ENCODE measurements at places on chromosomes 1 and 21.

GRCh38 chr1:156642265-156643048, 540 bp downstream of the BCAN start:
- DNase-seq = no peak

GRCh38 chr1:216910081-216910840, 187.0 kb upstream of the ESRRG start:
- DNase-seq = no peak

- no peak for DNase-seq
These were observed 64.8 kb upstream of the ADARB1 start for GRCh38 chr21:45009616-45010015.

GRCh38 chr1:213244664-213245091, 193.6 kb downstream of the RPS6KC1 start:
- no peak for DNase-seq

GRCh38 chr1:94603663-94604062, 62.1 kb upstream of the F3 start:
- no peak for DNase-seq

DNA sequence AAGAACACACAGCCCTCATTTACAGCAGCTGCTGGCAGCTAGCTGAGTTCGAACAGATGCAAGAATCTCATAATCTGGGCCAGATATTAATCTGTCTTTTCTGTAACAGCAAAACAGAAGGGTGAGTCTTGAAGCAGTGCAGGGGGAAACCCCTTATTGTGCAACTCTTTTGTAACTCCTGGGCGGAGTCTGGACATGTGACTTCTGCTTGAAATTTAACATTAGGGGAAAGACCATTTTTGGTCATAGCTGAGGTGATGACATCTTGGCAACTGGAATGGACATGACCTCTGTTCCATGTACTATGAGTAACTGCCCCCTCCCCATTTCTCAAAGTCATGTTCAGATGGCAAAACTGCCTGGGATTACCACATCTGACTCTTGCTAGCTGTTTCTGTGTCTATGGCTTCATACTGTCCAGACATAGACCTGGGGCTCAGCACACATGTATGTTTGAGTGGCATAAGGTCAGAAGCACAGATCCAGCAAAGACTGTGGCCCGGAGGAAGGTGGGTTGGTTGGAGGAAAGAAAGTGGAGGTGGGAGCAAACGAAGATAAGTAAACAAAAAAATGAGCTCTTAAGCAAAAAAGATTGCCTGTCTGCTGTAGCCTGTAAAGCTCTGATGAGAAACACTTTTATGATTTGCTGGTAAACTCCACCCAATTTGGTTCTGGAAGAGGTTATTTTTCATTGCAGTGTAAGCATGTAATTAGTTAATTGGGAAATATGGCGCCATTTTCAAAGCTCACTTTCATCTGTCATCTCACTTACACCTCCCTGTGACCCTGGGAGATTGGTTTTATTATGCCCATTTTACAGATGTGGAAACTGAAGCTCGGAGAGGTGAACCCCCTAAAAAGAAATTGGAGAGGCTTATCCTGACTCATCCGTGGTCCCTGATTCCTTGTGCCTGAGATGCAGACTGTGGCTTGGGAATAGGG, 26.1 kb downstream of the ETS2 start:
- DNase-seq = no peak

DNA sequence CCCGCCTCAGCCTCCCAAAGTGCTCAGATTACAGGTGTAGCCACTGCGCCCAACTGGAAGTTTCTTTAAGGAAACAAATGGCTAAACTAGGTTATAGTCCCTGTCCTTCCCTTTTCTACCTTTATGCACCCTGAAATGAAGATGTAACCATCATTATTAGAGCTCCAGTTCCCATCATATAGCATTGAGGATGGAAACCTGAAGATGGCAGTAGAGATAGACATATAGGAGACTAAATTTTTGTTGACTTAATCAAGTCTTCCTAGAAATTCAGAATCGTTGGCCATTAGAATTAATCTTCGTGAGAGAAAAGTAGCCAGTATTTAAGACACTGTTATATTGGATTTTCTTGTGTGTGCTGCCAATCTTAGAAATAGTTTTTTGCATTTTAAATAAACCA, 1016.3 kb upstream of the NCAM2 start:
- DNase-seq = no peak

DNA sequence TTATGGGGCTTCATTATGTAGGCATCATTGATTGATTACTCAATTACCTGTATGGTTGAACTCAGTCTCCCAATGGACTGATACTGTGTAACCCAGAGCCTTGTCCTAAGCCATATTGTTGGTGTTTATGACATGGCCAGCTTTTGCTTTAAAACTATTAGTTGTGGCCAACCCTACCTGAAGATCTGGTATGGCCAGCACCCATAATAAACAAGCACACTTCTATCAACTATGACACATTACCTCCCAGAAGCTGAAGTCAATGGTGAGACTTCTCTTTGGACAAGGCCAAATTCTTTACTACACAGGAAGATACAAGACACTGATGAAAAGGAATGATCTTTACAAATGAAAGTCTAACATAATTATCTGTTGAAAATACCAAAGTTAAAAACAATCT, 28.8 kb downstream of the MAN1A2 start:
- DNase-seq = no peak

DNA sequence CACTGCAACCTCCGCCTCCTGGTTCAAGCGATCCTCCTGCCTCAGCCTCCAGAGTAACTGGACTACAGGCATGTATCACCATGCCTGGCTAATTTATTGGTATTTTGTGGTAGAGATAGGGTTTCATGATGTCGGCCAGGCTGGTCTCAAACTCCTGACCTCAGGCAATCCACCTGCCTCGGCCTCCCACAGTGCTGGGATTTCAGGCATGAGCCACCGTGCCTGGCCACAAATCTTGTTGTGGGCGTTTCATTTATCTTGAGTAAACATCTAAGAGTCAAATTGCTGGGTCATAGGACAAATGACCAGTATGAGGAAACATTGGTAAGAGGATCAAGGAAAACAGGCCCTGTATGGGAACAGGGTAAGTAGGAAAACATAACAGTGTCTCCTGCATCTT, 17.9 kb downstream of the TMEM200B start:
- DNase-seq = no peak

- DNase-seq = no peak
These were observed 36.7 kb downstream of the DISC1 start for GRCh38 chr1:231663211-231663792.

DNA sequence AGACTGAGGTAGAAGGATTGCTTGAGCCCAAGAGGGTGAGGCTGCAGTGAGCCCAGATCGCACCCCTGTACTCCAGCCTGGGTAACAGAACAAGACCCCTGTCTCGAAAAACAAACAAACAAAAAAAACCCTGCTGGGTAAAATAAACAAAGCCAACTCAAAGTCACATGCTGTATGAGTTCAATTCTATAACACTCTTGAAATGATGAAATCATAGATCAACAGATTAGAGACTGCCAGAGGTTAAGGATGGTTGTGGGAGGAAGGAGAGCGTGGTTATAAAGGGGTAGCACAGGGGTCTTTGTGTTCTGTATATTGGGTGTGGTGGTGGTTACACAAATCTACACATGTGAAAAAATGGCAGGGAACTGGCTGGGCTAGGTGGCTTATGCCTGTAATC, 62.5 kb downstream of the TAS1R2 start:
- no peak for DNase-seq

GRCh38 chr1:23384312-23385058, 14.8 kb upstream of the ZNF436 start:
- DNase-seq = no peak
